Right kidney (tissue), 9 donors: ENCODE measurements at places on chromosomes 3 and 15.

GRCh38 chr3:10746001-10746400 lies 70.0 kb upstream of the SLC6A11 start:
- DNase-seq = no peak

DNA sequence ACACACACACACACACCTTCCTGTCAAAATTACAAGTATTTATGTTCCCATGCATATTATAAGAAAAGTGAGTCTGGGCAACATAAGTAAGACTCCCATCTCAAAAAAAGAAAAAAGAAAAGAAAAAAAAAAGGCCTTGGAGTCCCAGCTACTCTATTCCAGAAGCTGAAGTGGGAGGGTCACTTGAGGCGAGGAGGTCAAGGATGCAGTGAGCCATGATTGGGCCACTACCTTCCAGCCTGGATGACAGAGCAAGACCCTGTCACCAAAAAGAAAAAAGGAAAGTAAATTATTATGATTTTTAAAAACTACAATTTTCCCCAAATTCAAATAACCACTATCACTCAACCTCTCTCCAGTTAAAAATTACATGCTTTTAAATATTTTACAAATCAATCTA lies 113.1 kb downstream of the STAG1 start:
- DNase-seq = no peak

GRCh38 chr3:94372026-94372425 lies 309.2 kb downstream of the NSUN3 start:
- DNase-seq = no peak

- no peak for DNase-seq
Measured at GRCh38 chr3:142445816-142446254, 2.0 kb downstream of the XRN1 start.

GRCh38 chr3:121870717-121871116 lies 23.5 kb upstream of the SLC15A2 start:
- no peak for DNase-seq

GRCh38 chr3:193944518-193944884 lies 191.4 kb upstream of the HES1 start:
- DNase-seq = no peak

- DNase-seq = peak; percentile 78
Measured at GRCh38 chr15:51737522-51738305, at the start of gene LYSMD2. Gene LYSMD2, minus strand, starts transcription at chr15:51737655. Its CDS starts 33 bp downstream, at chr15:51737622.

DNA sequence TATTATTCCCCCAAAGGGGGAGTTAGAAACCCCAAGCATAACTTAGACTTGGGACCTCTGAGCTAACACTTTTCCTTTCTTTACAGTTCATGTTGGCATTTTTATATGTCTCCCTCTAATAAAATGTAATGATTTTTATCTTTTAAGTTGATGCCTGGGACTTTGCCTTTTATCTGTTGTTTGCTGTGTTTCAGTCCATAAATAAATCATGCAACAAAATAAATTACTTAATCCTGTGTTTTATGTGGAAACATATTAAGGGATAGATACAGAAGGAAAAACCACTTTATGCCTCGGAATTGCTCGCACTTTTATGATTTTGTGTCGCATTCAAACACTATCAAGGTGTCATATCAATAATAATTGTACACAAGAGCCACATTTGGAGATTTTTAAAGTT lies 93.7 kb upstream of the TBC1D5 start:
- no peak for DNase-seq

DNA sequence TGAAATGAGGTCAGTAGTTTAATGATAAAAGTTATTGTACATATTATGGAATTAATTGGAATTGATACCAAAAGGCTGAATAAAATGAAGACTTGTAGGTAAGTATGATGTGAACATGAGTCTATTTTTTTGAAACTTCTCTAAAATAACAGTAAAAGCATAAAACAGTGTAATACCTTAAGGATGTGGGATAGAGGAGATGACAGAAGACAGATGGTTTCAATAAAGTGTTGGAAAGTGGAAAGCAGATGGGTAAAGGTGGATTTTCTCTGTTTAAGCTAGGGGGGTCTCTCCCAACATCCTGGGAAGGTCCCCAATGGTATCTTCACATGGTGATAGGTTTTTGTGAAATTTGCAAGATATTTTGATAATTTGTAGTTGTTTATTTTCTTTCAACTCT lies 41.6 kb downstream of the GMPS start:
- DNase-seq = no peak

DNA sequence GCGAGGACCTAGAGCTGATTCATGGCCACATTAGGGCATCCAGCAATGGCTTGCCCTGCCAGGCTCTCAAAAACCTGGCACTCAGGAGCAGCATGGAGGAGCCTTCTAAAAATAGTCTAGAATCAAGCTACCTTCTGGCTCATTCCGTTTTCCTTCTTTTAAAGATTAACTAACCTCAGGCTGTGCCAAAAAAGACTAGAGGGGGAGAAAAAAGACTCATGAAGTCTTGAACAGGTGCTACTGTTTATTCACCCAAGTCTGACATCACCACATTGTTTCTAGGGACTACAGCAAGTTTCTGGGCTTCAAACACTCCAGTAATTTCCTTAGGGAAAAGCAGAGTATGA lies 125.8 kb downstream of the TNIK start:
- DNase-seq = no peak

- DNase-seq = no peak
Measured at GRCh38 chr15:51183076-51183475, 88.4 kb upstream of the TNFAIP8L3 start.

GRCh38 chr15:61390138-61390537 lies 161.0 kb upstream of the RORA start:
- DNase-seq = no peak

DNA sequence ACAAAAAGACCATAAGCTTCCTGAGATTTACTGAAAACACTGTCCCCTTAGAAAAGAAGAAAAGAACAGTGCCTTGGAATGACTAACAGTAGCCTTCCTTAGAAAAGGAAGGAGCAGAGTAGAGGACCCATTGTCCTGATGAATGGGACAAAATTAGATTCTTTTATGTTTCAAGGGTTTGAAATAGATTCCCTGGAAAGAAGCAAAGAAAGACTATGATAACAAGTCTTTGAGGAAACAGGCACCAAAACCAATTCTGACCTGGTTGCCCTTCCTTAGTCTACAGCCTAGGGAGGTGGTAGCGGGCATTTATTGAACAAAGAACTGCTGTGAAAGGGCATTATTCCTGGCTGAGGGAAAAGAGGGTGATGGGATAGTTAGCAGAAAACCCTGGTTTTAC lies 1024.8 kb downstream of the TBL1XR1 start:
- DNase-seq = no peak

- no peak for DNase-seq
Measured at GRCh38 chr3:127970966-127971592, 56.0 kb downstream of the KBTBD12 start.

GRCh38 chr15:73901126-73901810 lies 25.0 kb upstream of the LOXL1 start:
- no peak for DNase-seq

GRCh38 chr3:73029321-73029796 lies 32.1 kb upstream of the EBLN2 start:
- DNase-seq = no peak

GRCh38 chr15:74179983-74180880 lies 6.7 kb downstream of the ISLR start:
- no peak for DNase-seq

DNA sequence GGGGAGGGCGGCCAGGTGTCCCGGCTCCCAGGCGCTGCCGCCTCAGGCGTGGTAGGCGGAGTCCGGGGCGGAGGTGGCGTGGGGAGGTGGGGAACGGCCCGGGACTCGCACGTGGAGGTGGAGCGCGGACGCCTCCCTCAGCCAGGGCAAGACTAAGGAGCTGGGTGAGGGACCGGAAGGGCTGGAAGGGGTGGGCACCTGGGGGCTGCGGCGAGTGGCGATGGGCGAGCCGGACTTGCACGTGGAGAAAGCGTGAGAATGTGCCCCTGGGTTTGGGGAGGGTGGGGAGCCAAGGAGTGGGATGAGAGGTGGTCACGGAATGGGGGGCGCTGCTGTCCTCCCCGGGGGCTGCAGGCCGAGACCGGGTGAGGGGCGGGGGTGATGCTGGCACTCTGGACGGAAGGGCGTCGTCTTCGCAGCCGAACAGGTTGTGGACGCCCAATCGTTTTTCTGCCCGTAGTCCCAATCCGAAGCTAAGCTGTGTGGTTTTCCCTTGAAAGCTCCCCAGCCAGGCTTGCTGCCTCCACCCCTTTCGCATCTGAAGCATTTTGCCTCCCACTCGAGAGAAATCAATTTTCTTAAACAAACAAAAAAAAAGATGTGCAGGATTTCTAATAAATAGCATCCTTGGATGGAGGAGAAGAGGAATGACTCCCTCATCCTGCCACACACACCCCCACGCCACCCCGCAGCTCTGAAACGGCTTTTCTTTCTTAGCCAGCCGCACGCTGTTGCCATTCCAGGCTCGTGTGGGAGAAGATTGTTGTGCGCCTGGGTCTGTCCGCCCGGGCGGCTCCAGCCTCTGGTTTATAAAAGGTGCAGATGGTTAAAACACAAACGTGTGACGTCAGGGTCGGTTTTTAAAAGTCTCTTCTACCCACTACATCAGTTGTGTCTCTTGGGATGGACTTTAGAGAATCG lies 62.5 kb upstream of the ANKRD28 start:
- DNase-seq = peak; percentile 75

- DNase-seq = no peak
Measured at GRCh38 chr3:49614936-49615335, 59.2 kb upstream of the APEH start.

GRCh38 chr3:115928376-115928775 lies 305.1 kb downstream of the GAP43 start:
- peak; percentile 9 for DNase-seq

DNA sequence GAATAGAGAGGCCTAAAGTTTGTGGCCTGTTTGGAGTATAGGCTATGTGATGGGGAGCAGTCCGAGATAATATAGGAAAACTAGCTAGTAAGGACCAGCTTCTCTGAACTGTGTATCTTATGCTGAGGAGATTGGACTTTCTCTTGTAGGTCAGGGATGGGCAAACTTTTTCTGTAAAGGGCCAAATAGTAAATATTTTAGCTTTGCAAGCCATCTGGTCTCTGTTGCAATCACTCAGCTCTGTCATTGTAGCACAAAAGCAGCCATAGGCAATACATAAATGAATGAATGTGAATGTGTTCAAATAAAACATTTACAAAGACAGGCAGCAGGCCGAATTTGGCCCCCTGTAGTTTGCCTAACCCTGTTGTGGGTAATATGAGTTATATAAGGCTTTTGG lies 24.5 kb downstream of the TMOD3 start:
- no peak for DNase-seq
